ENCODE measurements at places on chromosomes 16 and 17.

- no peak for DNase-seq
Observed at GRCh38 chr17:28812748-28813377, 29.7 kb downstream of the FAM222B start.

DNA sequence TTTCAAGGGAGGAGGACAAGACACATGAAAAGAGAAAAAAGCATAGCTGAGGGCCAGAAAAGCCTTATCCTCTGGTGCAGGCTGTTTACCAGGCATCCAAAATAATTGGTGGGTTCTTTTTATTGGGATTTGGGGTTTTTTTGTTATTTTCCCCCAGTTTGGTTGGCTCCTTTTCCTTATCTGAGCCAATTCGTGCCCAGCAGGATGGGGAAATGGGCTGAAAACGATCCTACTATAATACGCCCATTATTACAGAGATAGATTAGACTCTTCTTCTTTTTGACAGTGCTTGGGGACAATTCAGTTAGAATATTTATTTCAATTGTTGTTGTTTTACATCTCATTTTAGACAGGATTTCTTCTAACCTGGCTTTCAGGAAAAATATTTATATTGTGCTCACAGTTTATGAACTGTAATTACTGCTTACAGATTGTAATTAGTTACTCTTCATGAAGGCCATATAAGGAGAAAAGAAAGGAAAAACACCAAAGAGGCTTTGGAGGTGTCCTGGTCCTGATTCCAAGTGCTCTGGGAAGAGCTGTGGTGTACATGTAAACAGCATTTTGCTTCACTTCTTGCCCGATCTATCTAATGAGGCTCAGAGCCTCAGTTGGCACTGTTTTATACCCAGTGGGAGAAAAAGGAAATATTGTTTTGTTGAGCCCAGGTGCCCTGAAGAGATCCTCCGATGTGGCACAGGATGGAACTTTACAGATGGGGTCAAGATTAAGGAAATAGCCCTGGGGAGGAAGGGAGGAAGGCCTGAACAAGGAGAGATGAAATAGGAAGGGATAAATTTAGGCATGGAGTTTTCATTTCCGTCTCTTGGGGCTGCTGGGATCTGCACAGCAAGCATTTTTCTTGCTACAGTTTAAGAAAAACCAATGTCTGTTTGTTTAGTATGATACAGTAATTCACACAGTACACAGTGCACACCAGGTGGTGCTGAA, 611 bp upstream of the ANKRD40 start:
- no peak for DNase-seq

DNA sequence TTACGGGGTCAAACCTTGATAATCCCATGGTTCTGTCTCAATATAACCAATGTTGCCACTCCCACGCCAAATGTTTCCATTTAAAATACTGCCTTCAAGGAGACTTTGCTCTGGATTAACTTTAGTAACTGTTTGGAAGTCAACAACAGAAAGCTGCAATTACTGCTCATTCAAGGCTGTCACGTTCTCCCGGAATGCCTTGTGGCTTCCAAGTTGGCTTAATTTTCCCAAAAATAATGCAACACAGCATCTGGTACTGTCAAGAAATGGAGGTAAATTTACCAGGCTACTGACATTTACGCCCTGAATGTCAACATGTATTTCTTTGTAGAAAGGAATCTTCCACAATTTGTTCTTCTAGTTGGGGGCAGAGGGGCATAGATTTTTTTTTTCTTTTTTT, 38.2 kb downstream of the GPRC5B start:
- no peak for DNase-seq

GRCh38 chr17:42518046-42518754, 17.8 kb upstream of the NAGLU start:
- DNase-seq, result no peak

- no peak for DNase-seq
Observed at GRCh38 chr17:1958134-1958881, 66.8 kb downstream of the RTN4RL1 start.

DNA sequence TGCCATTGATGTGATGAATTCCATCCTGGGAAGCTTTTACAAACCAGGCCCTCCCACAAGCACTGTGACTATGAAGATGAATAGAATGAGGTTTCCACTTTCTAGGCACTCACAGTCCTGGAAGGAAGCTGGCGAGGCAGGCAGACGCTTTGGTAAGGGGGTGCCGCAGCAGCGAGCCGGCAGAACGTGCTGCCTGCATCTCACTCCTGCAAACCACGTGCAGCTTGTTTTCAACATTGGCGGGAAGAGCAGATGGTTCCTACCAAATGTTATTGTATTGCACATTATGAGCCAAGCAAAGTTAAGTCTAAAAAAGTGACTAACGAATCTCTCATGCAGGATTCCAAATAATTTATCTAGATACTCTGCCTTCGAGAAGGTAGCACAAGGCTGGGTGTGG, 3.7 kb upstream of the DNAI2 start:
- no peak for DNase-seq

DNA sequence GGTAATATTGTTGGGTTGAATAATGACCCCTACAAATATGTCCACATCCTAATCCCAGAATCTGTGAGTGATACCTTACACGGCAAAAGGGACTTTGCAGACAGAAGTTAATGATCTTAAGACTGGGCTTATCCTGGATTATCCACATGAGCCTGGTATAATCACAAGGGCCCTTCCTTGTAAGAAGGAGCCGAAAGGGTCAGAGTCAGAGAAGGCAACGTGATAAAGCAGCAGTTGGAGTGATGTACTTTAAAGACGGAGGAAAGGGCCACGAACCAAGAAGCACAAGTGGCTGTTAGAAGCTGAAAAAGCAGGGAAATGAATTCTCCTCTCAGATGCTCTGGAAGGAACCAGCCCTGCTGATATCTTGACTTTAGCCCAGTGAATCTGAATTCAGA, 137.8 kb downstream of the UTP18 start:
- DNase-seq, result no peak

DNA sequence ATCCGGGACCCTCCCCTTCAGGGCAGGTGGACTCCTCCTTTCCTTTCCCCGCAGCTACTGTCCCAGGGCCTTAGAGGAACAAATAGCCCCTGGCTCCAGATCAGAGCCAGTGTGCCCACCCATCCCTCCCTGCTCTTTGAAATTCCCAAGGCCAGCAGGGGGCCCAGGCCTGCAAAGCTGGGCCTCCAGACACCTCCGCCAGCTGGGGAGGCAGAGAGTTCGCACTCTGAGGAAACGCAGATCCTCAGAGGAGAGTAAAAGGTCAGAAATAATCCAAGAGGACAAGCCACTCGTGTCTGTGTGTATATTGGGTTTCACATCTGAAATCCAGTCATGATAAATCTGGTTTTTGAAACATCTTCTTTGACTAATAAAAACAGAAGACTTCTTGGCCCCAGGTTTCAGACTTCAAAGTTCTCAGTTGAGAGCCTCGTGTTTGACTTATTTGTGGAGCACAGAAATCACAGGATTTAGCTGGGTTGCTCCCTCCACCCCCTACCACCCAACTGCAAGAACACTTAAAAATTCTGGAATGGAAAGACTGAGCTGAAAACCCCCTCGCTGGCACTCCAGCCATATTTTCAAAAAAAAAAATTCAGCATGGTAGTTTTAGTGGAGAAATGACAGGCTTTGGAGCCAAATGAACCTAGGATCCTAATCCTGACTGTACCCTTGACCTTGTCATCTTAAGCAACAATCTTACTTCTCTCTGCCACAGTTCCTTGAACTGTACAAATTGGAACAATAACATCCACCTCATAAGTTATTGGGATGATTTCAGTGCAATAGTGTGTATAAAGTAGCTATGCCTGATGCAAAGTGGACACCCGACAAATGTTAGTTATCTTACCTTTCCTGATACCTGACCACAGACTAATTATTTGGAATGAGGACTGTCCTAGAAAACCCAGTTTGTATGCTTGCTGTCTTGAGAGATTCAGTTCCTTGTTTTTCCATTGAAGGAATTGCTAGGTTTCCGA, 44.5 kb upstream of the TBX2 start:
- DNase-seq, result no peak

DNA sequence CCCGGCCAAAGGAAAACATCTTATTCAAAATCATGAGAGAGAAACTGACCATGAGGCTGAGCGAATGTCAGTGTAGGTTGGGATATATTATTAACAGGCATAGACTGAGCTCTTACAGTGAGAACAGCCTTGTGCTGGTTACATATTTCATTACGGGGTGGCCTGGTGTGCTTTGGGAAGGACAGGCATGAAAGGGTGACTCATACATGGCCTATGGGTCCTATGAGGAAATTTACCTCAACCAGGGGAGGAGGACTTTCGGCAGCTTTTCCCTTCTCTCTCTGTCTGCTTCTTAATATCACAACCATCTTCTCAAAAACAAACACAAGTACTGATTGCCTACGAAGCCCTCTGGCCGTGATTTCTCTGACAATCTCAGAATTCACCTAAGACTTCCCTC, 579.1 kb downstream of the CDH13 start:
- no peak for DNase-seq

- DNase-seq, result no peak
Observed at GRCh38 chr17:537133-537532, 177.5 kb downstream of the VPS53 start.

GRCh38 chr16:69250081-69250480, 61.1 kb upstream of the VPS4A start:
- no peak for DNase-seq

GRCh38 chr16:69116906-69117305, 11.5 kb downstream of the HAS3 start:
- no peak for DNase-seq

DNA sequence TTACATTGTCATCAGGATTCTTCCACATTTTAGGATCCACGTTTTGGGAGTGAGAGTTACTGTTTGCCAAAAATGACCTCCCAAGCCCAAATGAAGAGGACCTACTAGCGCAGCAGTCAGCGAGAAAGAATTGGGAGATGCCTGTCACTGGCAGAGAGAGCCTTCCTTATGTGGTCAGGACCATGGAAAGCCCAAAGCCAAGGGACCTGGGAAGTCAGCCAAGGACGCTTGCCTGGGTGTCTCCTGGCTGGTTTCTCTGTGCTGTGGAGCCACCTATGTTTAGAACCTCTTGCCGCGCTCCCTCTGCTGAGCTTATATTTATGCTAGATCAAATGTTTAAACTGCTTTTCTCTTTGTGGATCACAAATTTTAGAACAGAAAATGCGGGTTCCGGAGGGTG, 24.9 kb upstream of the RHBDL3 start:
- DNase-seq, result no peak

GRCh38 chr16:88815901-88816589, 4.3 kb upstream of the APRT start:
- DNase-seq, result no peak

DNA sequence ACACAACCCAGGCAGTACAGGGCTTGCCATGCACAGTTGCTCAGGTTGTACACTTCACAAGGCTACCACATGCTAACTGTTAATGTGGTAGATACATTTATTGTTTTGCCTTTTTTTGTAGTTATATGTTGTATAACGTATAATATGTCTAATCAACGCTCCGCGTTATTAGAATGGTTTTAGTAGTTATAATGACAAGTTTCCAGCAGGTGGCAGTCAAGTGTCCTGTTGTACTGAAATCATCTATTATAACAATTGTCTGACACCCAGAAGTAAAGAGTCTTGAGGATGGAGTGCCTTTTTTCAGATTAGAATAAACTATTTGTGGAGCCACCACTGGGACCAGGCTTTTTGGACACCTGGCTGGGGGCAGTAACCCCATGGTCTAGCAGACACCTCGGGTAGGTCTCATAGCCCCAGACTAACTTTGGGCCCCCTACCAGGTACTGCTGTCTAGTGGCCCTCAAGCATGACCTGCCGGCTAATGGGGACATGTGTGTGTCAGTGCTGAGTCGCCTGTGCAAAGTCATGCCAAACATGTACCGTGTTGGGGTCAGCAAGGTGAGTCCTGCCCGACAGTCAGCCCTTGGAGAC, 32.8 kb downstream of the MYO15A start:
- no peak for DNase-seq

GRCh38 chr17:17754719-17755686, 73.7 kb downstream of the RAI1 start:
- no peak for DNase-seq

DNA sequence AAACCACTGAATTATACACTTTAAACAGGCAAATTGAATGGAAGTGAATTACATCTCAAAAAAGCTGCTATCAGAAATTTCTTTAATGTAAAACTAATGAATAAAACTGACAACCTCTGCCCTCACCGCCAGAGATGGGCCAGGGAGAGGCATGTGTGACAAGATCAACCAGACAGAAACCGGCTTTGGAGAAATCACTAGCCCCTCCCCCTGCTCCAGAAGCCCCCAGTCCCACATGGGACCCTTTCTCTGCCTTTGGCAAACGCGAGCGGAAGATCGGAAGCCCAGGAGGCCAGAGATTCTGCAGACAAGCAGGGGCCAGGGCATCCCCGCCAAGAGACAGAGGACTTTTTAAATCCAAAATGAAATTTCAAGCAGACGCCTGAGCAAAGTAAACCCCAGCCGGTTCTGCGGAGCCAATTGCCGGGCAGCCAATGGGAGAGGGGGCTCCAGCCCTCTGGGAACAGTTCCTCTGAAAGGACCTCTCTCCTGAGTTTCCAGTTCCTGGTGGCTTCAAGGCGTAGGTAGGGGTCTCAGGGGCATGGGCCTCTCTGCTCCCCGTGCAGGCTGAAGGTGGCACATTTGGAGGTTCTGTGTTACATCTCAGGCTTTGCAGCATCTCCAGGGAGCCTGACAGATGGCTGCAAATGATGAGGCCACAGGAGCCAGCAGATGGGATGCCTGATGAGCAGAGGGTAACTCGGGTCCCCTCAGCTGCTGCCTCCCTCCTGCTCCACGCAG, 118.1 kb downstream of the GSG1L start:
- no peak for DNase-seq

- peak; percentile 22 for DNase-seq
Observed at GRCh38 chr16:24516900-24517669, 22.3 kb upstream of the RBBP6 start.

DNA sequence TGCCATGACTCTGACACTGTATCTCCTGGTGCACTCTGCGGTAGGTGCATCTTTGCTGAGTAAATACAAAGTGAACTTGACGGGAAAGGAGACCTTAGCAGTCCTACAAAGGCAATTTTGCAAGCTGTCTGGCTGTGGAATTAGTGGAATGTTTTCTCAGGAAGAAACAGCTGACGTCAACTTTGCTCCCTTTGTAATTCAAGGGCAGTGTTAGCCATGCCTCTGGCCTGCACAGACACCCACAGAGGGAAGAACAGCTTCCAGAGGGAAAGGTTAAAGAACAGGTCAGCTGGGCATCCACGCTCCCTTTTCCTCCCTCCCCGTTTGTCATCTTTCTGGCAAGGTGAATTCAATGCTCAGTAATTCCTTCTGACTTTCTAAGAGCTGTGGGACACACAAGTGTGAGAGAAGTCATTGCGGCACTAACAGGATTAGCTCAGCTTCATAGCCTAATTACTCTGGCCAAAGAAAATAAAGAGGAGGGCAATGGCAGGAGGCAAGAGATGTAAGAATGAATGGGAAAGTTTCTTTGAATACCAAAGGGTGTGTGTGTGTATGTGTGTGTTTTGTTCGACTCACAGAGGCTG, 476.9 kb upstream of the GOT2 start:
- no peak for DNase-seq

Data from NCI-H2081 treated with DMSO at 0.1 percent for 48 hours (cell line).